CD4-positive, alpha-beta T cell treated with Interleukin-2 at 100 ng/mL for 4 hours (primary cell): ENCODE measurements at places on chromosomes 16 and 17.

- DNase-seq = no peak
These were observed 30.4 kb downstream of the RAI1 start for GRCh38 chr17:17711641-17712162.

DNA sequence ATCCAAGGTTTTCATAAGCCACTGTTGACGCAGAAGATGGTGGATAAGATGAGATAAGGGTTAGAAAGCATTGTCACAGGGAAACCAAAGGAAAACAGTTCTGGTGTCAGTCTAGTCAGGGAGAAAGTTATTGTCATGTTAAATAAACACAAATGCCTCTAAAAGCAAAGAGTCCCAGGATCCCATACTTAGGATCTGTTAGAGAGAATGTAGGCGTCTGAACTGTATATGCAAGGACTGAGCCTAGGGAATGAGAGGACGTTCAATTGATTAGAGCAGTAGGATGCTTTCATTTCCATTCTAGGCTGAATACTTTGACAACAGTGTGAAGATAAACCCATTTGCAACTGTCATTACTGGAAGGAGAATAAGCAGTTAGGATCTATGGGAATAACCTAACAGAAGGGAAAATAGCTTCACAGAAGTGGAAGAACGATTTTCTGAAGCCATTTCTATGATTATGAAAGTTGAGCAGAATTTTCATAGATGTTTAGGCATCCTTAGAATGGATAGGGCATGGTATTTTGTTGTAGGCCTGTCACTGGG lies 1149.1 kb upstream of the CDH8 start:
- no peak for DNase-seq

DNA sequence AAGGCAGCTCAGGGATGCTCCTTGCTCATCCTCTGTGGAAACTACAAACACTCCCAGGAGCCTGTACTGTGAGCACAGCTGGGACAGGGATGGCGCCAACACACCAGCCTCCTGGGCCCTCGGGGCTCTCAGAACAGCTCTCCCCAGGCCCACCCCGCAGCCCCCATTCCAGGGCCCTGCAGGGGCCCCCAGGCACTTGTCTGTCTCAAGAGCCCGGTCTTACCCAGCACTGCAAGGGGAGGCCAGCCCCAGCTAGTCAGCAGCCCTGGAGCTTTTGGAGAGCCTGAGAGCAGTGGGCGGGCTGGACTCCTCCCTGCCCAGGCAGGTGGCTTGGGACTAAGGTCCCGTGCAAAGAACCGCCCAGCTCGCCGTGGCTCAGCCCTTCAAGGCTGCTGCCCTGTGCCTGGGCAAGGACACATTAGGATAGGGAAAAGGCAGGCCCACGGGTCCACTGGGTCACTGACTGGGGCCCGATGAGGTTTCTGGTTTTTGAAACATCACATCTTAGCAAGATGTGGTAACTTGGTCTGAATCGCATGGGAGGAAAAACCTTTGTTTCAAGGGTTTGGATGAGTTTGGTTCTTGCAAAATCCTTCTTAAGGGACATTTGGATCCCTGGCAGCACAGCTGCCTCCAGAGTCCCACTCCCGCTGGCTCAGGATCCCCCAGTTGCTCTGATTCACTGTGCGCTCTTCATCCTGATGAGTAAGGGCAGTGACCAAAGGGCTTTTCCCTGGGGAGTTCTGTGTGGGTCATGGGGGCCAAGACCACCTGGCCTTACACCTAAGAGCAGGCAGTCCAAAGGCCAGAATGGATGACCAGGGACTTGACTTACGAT lies 2.8 kb downstream of the DNASE1L2 start:
- no peak for DNase-seq

DNA sequence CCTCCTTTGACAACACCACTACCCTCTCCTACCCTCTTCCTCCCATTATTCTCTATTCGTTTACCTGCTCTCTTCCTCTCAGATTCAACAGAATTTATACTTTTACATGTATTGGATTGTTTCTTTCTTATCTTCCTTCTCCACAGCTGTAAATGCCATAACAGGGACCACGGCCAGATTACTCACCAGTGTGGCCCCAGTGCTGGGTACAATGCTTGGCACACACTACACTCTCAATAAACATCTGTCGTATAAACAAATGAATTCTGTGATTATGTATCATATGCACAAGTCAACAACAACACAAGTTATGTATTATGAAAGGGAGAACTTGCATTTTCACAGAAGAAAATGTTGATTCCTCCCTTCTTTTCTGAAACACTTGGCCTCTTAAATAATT lies 20.0 kb downstream of the AARSD1 start:
- DNase-seq = no peak

GRCh38 chr17:19553036-19553435 lies 19.4 kb downstream of the SLC47A1 start:
- no peak for DNase-seq
